Stimulated activated CD8-positive, alpha-beta memory T cell treated with anti-CD3 and anti-CD28 coated beads, Interleukin-12 subunit alpha, Interleukin-12 subunit beta, amount 100 ng/mL, for 1 hour (primary cell): ENCODE measurements at places on chromosomes 3 and 15.

DNA sequence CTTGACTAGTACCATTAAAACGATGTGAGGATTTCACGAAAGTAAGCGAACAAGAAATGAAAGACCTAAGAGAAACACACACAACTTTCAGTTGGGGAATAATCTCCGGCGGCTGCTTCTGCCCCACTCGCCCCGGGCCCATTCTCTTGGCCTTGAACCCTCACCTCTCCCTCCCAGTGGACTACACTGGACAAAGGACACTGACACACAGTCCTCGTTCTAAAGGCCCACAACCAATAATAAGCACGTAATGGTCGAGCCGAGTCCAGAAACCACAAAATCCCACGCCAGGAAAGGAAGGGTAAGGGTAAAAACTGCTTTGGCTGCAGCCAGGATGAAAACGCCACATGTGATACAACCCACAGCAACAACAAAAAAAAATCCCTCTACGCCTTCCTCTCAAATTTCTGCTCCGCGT lies 469 bp downstream of the ZNF770 start:
- no peak for DNase-seq

DNA sequence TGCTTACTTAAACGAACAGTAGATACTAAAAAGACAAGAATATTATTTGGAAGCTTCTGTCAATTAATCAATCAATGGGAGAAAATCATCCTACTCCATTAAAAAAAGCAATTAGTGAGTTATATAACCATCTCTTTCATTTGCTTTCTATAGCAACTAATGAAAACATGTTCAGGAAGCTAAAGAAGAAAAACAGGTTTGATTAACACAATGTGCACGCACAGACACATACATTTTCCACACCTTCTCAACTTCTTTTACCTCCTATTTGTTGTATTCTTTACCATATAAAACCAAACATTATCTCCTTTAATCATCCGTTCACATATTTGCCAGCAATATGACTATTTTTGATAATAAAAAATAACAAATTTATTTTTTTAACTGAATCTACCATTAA lies 111.3 kb downstream of the GBE1 start:
- DNase-seq: no peak

- DNase-seq: no peak
Measured at GRCh38 chr15:67670647-67671305, 128.3 kb downstream of the MAP2K5 start.

DNA sequence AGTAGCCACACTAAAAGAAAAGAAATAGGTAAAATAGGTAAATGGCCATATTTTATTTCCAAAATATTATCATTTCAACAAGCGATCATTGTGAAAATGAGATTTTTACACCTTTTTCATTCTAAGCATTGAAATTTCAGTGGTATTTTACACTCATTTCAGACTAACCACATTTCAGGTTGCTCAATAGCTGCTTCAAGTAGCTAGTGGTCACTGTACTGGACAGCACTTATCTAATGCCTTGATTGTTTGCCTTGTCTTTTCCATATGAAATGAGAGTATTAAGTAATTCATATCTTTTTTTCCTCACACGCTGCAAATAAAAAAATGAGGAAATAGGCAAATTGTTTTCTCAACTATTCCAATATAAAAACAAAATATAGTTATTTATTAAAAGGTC lies 332.8 kb downstream of the NLGN1 start:
- no peak for DNase-seq

- DNase-seq: no peak
Measured at GRCh38 chr3:149466192-149466591, 8.3 kb upstream of the TM4SF4 start.

GRCh38 chr3:58169371-58169770 lies 41.4 kb downstream of the DNASE1L3 start:
- DNase-seq: no peak

DNA sequence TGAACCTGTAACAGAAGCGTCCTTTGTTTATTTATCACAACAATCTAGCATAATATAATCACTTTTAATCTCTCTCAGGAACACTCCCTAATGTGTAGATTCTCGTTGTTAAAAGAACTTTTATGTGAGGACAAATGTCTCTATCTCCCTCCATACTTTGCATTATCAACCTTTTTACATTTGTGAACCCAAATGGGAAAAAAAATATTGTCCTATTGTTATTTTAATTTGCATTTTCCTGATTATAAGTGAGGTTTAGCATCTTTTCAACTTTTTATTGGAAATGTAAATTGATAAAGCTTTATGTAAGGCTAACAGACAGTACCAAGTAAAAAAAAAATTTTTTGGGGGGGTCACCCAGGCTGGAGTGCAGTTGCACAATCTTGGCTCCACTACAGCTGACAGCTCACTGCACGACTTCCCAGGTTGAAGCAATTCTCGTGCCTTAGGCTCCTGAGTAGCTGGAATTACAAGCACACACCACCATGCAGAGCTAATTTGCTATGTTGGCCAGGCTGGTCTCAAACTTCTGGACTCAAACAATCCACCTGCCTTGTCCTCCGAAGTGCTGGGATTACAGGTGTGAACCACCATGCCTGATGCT lies 33.0 kb upstream of the DENND4A start:
- DNase-seq: no peak

GRCh38 chr3:186406669-186407635 lies 44.9 kb upstream of the DGKG start:
- no peak for DNase-seq

DNA sequence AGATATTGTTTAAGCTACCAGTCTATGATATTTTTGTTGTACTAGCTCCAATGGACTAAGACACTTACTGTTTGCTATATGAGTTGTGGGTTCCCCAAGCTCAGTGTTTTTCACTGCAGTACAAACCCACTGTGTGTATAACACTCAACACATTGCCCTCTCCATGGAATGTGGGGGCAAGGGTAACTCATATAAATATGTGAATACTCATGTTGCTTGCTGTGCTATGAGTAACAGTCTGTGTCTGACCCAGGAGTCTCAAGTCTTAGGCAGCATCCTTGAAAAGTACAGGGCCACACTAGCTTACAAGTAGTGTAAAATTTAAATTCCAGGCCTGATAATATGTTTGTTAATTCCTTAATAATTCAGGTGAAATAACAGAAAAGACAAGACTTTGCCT lies 22.5 kb upstream of the CNTN3 start:
- no peak for DNase-seq

DNA sequence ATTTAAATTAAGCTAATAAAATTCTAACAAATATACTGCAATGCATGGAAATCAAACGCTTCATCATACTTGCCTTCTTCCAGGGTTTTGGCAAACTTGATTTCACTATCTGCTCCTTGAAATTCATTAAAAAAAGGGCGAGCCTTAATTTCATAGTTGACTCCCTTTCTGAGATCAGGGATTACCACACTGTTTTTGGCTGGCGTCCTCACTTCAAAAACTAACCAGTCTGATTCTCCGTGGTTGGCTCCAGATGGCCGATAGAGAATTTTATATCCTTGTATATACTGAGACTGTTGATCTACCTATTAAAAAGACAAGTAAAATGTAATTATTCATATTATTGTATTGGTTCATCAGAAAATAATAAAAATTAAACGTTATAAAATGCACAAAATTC lies 1106.8 kb downstream of the ROBO1 start:
- DNase-seq: no peak

GRCh38 chr15:78455749-78456148 lies 17.7 kb downstream of the IREB2 start:
- no peak for DNase-seq

DNA sequence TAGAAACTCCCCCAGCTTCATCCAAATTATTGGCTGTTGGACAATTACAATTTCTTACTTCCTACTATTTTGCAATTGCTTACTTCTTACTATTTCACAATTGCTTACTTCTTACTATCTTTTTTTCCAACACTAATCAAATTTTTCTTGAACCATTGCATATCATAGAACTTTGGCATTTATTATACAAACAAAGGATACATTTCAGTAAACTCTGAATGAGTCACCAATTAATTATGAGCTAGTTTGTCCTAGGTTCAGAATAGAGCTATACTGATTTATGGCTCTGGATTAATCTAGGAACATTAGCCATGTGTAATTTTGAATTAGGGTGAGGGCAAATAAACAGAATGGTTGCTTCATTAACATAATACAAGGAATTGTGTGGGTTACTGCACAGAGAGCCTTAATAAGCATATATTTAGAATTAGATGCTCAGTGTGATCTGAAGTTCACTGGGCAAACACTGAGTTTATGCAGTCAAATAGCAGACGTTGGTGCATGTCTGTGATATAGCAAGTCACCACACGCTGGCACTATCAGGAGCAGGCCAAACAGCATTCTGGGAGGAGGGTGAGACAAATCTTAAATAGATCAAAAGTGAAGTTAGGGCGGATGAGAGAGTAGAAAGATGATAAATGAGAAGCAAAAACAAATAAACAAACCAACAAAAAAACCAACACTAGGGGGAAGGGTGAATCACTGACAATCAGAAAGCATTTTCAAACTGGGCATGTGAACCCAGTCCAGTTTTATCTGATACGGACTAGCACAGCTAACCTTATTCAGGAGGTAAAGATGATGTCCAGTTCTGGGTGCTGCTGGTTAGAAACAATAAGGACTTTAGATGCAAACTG lies 21.5 kb downstream of the GABRR3 start:
- no peak for DNase-seq
